Dermis microvascular lymphatic vessel endothelial cell (primary cell): ENCODE measurements at places on chromosomes 1 and 21. TPM values are rescaled to one million over a fixed set of nuclear protein-coding genes. Genes with fewer than 3 reads are reported as not detected.

REN gene
- 0.13 TPM in 1 of 2 replicates, not detected in the other for total RNA-seq

HAO2 gene
- total RNA-seq, result under 0.01 TPM in 1 of 2 replicates, not detected in the other

MXRA8 gene
- total RNA-seq, result 0.25 TPM in 1 of 2 replicates, not detected in the other

LCE1C gene
- total RNA-seq, result not detected in 2 replicates

DYRK3 gene
- total RNA-seq, result 15.5 and 19.2 TPM in 2 replicates

RNF223 gene
- total RNA-seq, result under 0.01 TPM in 1 of 2 replicates, not detected in the other

SPATA46 gene
- total RNA-seq, result not detected in 2 replicates

NR0B2 gene
- not detected in 2 replicates for total RNA-seq

LMNA gene
- total RNA-seq, result 402 and 626 TPM in 2 replicates

DNA sequence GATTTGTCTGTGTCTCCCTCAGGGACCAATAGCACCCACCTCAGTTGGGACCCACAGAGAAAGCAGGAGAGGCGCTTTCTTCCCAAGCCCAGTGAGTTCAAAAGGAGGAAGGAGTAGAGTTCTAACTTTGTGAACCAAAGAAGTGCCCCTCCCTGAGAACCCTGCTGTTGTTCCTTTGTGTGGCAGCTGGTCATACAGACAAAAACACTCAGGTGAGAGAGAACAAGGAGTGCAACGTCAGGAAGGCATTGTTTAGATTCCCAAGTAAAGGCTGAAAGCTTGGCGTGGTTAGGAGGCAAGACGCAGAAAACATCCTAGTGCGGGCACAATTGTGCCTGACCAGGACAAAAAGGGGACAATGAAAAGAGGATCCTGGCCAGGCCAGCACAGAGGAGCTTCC, 654.6 kb downstream of the KIF26B start:
- no peak for DNase-seq

DNA sequence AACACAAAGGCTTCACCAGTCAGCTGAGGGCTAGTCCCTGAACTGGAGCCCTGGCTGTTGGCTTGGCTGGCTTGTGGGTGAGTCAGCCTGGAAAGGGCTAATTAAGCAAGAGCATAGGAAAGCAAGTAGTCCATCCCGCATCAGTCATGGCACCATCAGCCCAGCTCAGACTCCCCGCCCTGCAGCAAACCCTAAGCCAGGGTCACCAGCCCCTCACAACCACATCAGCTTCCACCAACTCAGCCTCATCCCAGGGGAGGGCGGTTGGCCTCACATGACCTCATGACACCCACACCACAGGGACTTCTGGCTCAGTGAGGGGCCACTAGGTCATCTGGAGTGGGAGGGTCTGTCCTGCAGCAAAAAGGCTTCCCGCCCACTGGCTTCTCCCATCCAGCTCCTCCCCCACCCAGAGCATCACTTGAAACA, 7.0 kb upstream of the SPATC1L start:
- DNase-seq, result peak; percentile 30

GRCh38 chr1:18422954-18423353, 57.8 kb upstream of the KLHDC7A start:
- no peak for DNase-seq

DNA sequence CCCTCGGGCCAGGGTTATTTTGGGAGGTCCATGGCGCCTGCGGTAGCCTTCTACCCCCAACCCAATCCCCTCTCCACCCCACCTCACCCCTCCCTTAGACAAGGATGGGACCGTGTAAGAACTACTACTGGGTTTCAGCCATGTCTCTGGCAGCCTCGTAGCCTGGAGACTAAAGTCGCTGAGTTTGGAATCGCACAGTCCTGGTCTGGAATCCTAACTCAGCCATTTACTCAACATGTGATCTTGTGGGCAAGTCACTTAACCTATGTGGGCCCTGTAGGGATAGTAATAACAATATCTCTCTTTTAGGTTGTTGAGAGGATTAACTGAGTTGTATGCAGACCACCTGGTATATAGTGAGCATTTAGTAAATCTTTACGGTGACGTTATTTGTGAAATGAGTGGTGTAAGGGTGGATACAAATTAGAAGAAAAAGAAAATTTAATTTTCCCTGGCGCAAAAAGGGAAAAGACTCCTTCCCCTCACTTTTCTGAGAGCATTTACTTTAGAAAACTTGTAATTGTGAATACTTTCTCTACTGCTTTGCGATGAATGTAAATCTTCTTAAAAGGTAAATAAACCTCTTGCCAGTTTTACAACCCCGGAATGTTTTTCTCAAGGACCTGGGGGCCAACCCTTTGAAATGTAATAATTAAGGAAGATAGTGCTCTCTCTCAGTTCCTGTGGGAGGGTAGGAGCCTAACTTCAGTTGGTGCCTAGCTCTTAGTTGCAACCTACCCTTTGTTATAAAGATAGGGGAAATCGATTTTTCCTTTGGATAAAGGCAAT, 615 bp upstream of the MRPS15 start:
- DNase-seq, result no peak

DNA sequence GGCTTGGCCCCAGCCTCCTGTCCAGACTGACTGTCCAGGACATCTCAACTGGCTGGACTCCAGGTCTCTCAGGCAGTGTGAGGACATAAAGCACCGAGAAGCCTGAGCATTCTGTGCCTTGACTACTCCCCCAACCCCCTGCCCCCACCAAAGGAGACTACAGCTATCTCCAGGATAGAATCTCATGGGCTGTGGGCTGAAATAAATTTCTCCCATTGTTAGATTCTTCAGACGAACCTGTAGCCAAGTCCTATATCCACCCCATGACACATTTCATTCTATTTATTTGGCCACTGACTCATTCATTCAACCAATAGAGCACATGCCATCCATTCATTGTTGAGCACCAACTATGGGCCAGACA, 11.4 kb downstream of the VWA5B1 start:
- no peak for DNase-seq

- no peak for DNase-seq
These were observed 198.1 kb upstream of the KIAA0040 start for GRCh38 chr1:175390522-175391254.

GRCh38 chr1:28437924-28438699, 67.7 kb upstream of the RCC1 start:
- DNase-seq, result peak; percentile 95

- DNase-seq, result no peak
These were observed 411.0 kb downstream of the CAMTA1 start for GRCh38 chr1:7196036-7196911.

GRCh38 chr1:234488054-234489006, 9.4 kb upstream of the TARBP1 start:
- DNase-seq, result no peak

GRCh38 chr1:234604495-234605398, 5.2 kb downstream of the IRF2BP2 start:
- no peak for DNase-seq

DNA sequence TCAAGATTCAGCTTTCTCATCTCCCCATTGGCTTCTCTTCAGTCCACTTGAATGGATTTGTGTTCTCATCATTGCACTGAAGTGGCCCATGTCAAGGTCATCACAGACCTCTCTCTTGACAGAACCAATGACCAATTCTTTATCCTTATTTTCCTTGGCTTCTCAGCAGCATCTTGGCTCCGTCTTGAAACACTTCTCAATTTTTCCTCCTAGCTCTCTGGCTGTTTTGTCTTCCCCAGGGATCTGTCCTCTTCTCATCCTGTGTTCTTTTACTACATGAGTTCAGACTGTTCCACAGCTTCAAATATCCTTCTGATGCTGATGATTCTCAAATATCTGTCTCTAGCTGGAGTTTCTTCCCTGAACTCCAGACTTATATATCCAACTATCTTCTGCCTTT, 78.6 kb downstream of the COLGALT2 start:
- DNase-seq, result no peak

GRCh38 chr1:94616506-94616905, 74.9 kb upstream of the F3 start:
- DNase-seq, result no peak

GRCh38 chr1:167683641-167684502, 37.9 kb upstream of the MPZL1 start:
- DNase-seq, result no peak

- no peak for DNase-seq
These were observed 438.6 kb downstream of the AJAP1 start for GRCh38 chr1:5093042-5093441.

GRCh38 chr1:25945761-25946160, 39.5 kb upstream of the STMN1 start:
- no peak for DNase-seq

DNA sequence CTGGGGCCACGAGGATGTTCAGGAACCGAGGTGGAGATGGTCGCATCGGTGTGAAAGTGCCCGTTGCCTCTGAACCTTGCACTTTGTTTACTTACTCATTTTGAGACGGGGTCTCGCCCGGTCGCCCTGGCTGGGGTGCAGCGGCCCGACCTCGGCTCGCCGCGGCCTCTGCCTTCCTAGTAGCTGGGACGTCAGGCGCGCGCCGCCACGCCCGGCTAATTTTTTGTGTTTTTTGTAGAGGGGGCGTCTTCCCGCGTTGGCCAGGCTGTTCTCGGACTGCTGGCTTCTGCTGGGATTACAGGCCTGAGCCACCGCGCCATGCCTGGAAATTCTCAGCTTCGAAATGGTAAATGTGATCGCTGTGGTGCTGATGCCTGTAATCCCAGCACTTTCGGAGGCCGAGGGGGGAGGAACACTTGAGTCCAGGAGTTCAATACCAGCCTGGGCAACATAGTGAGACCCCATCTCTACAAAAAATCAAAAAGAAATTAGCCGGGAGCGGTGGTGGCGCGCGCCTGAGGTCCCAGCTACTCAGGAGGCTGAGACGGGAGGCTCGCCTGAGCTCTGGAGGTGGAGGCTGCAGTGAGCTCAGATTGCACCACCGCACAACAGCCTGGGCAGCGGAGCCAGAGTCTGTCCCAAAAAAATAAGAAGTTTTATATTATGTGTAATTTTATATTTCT, 684 bp upstream of the MRPL20 start:
- peak; percentile 70 for DNase-seq

DNA sequence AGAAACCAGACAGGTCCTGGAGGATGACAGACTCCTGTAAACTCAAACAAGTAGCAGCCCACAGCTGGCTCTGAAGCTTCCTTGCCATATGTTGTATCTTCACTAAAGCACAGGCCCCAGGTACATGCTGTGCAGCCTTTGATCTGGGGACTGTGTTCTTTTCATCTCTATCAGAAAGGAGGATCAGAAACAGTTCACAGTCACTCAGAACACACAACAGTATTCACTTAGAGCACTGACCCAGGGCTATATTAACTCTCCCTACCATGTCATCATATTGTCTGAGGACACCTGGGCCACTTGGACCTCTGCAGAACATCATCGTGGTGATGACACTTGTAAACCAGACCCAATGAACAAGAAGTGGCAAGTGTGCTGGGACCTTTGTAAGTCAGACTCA, 222.0 kb downstream of the SETD4 start:
- no peak for DNase-seq

- no peak for DNase-seq
These were observed 12.0 kb upstream of the ALX3 start for GRCh38 chr1:110082477-110082876.

GRCh38 chr1:23616292-23616824, 57.1 kb upstream of the ID3 start:
- DNase-seq, result no peak

DNA sequence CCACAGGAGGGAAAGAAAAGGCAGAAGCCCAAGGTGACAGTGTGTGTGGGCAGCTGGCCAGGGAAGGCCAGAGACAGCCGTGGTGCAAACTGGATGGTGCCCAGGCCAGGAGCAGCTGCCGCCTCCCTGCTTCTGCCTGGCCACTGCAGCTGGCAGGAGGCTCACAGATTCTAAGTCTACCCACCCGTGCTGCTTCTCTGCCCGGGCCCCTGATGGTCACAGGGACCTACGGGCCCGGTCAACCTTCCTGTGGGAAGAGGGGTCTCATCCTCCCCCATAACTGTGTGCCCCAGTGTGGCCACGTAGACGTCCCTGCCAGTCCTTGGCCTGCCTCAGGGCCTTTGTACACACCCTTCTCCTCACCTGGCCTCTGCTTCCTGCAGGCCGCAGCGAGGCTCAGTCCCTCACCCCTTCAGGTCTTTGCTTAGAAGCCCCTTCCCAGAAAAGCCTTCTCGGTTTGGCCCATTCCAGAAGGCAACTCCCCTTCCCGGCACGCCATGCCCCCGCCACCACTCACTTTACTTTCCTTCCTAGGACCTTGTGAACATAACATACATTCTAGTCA, 192.6 kb upstream of the AJAP1 start:
- no peak for DNase-seq

DNA sequence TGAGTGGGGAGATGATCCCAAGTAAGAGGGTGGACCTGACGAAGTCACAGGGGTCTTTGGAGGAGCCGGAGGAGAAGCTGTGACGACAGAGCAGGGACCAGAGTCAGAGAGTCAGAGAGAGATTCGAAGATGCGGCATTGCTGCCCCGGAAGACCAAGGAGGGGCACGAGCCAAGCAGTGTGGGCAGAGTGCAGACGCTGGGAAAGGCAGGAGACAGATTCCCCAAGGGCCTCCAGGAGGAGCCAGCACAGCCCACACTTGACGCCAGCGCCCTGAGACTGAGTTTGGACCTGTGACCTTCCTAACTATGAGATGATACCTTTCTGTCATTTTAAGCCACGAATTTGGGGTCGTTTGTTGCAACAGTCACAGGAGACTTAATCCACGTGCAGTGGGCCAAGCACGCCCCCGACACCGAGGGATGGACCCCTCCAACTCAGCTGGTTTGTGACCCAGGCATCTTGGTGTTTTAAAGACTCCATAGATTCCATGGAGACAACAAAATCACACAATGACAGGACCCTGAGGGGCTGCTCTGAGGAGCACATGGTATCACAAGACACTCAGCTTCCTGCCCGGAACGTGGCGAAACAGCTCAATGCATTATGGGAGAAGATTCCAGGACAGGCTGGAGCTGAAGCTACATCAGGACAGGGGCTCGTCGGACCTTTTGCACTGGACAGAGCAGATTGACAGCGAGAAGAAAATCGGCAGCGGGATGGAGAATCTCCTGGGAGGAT, 11.0 kb upstream of the TFF1 start:
- no peak for DNase-seq

GRCh38 chr1:16391411-16391810, 24.4 kb downstream of the SZRD1 start:
- no peak for DNase-seq

GRCh38 chr1:8213676-8214075, 104.2 kb upstream of the SLC45A1 start:
- DNase-seq, result no peak

- DNase-seq, result no peak
These were observed 2.5 kb downstream of the MX2 start for GRCh38 chr21:41364308-41364707.

DNA sequence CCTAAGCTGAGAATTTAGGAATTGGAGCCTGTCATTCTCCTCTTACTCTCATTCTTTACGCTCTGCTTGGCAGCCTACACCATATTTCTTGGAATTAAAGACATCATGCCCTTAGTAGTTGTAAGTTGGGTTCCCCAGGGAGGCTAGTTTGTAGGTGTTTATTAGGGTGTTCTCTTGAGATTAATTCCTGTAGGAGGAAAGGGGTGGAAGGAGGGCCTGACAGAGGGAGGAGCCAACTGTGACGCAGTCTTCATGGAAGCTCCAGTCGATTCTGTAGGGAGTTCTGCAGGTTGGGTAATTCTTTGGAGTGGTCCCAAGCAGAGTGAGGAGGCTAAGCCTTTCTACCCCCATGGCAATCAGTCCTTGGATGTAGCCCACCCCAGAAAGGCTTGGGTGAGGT, 111.4 kb downstream of the HHAT start:
- DNase-seq, result no peak
